ENCODE measurements at places on chromosomes 4 and X.
A peak's percentile ranks its signal among the peaks of the same experiment; 100 is the strongest.

DNA sequence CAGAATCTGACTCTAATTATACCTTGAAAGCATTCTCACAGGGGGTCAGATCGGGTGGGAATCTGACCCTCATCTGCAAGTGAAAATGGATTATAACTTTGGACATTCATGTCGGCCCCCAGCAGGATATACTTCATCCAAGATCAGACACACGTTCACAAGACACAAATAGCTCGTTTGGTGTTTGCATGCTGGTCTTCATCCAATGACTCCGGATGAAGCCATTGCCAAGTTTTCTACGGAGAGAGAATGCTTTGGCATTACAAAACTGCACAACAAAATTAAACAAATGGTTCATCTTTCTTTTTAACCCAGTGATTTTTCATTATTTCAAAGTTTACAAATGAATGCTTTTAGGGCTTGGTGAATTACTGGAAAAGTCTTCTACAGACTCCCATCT lies 105.5 kb downstream of the MID1 start:
- no peak for DNase-seq

- peak; percentile 1 for DNase-seq
These were observed 1.4 kb upstream of the SERPINA7 start for GRCh38 chrX:106039920-106040319.

- no peak for DNase-seq
These were observed 26.6 kb upstream of the MAML3 start for GRCh38 chr4:140180577-140180976.

DNA sequence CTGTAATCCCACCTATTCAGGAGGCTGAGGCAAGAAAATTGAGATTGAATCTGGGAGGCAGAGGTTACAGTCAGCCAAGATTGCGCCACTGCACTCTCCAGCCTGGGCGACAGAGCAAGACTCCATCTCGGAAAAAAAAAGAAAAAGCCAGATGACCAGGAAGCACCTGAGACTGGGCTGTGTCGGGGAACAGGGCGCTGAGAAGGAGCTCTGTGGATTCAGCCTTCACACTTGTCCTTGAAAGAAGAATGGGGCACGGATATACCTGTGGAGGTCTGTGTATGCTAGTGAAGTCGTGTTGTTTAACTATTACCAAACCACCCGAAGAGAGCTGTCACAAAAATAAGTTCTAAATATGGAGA lies 39.3 kb upstream of the TADA2B start:
- no peak for DNase-seq

GRCh38 chr4:94527556-94528233 lies 76.0 kb downstream of the PDLIM5 start:
- DNase-seq: no peak

DNA sequence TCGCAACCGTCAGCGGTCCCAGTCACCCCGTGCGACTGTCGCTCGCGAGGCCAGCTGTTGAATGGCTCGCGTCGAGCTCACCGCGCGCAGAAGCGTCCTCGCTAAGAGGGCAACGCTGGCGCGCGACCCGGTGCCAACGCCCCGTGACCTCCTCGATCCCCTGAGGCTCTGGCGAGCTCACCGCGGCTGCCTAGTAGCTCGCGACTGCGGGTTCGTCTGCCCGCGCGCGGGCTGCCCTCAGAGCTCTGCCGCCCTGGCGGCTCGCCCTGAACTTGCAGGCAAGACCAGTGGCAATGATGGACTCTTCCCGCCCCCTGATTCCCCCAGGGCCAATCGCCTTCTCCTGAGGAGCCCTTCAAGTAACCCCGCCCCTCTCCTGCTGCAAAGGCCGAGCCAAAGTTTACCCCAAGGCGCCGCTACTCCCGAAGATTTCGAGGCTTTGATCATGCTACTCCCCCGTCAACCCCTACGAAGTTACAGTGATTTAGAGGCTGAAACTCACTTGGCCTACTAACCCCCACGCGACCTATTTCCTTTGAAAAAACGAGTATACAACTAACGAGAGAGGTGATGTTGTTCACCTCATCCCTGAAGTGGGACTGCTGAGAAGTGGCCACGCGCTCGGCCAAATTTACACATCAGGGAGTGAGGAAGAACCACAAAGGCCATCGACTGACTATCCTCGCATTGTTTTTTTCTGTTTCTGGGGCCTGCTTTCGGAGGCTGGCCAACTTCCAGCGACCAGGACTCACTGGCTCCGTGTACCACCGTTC lies 37.5 kb downstream of the PGRMC1 start:
- DNase-seq: no peak

GRCh38 chrX:100409610-100410590 lies at the start of gene PCDH19:
Gene PCDH19 (minus strand): TSS chrX:100410273. CDS start chrX:100408597, 1,676 bp downstream.
- DNase-seq: no peak

DNA sequence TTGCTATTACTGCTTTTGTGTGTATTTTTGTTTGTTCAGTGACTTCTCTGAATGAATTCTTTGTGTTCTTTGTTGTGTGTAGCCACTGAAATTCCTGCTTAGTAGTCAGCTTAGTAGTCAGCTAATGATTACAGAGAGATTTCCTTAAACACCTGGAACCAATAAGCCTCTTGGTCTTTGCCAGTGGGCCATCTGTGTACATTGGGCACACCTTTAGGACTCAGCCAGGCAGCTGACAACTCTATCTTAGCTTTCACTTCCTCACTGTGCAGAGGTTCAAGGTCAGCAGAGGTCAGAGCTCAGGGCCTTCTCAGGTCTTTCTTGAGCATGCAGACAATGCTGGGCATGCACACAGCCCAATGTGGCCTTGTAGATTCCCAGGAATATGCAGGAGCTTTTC lies 59.3 kb downstream of the RWDD4 start:
- no peak for DNase-seq

GRCh38 chr4:15003401-15003890 lies 1.2 kb downstream of the CPEB2 start:
- no peak for DNase-seq

DNA sequence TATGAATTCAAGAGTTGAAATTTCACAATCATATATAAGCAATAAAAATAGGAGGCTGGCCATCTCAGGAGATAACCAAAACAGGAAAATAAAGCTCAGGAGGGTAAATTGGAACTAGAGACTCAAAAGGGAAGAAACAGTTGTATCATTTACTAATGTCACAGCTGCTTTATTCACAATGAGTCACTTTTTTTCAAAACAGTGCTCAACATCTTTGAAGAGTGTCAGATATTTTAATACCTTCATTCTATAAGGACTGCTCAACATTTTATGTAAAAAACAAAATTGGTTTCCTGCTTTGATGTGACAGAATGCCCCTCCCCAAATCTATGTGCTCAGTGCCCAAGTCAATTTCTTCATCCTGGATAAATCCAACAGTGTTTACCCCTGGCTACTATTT lies 97.7 kb downstream of the DDX60 start:
- DNase-seq: peak; percentile 4

GRCh38 chrX:71420686-71421085 lies 54.5 kb downstream of the TAF1 start:
- DNase-seq: no peak

- DNase-seq: no peak
These were observed 3.9 kb upstream of the PDE6B start for GRCh38 chr4:621296-622070.

DNA sequence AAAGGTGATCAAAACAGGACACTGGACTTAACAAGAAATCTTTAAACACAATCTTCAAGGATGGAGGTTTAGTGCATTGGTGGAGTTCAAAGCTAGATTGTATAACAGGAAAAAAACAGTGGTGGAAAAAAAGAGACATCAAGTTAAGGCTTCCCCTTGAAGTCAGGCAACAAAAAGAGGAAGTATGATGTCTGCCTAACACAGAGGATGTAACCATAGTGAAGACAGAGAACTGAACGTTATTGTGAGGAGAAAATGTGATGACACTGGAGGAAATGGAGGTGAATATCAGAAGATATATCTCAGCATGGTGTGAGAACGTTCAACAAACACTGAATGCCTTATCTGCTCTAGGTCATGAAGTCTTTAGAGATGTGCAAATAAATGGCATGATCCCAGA lies 192.4 kb upstream of the AR start:
- no peak for DNase-seq

GRCh38 chr4:186932631-186933187 lies 209.1 kb upstream of the FAT1 start:
- peak; percentile 43 for DNase-seq

DNA sequence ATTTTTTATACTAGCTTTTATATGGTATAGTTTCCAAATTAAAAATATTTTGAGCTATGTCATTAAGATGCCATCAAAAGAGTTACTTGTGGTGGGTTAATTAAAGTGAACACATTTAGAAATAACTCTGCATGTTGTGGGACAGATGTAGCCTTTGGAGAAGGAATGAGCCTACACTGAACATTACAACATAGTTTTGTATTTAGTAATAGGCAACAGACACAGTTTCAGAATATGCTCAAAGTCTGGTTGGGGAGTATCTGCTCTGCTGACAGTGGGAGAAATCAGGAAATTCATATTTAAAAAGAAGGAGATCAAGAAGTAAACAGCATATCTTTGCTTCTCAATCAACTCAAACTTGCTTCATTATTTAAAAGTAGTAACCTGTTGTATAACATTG lies 23.7 kb downstream of the EMCN start:
- no peak for DNase-seq

- peak; percentile 31 for DNase-seq
These were observed at the start of gene TMPRSS11E for GRCh38 chr4:68447201-68447600. Gene TMPRSS11E (plus strand): TSS chr4:68447463. CDS start chr4:68447513, 50 bp downstream.

GRCh38 chr4:91611782-91612181 lies 692.0 kb upstream of the GRID2 start:
- DNase-seq: no peak

GRCh38 chrX:154840856-154841255 lies 6.4 kb upstream of the SMIM9 start:
- peak; percentile 43 for DNase-seq

DNA sequence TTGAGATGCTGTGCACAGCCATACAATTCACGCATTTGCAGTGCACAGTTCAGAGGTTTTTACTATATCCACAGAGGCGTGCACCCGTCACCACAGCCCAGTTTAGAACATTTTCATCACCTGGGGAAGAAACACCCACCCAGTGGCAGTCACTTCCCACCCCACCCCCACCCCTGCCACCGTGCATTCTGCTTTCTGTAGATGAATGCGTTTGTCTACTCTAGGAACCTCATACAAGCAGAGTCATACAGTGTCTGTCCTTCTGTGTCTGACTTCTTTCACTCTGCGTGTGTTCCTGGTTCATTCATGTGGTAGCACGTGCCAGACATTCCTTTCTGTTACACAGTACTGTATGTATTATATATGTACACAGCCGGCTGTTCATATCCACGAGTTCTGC lies 122.8 kb downstream of the TBL1X start:
- no peak for DNase-seq

GRCh38 chrX:24741330-24741729 lies 47.6 kb downstream of the POLA1 start:
- DNase-seq: no peak

GRCh38 chr4:164501074-164501473 lies 252.9 kb upstream of the SMIM31 start:
- peak; percentile 17 for DNase-seq

- DNase-seq: no peak
These were observed 132.7 kb upstream of the TTC29 start for GRCh38 chr4:147078362-147078761.

DNA sequence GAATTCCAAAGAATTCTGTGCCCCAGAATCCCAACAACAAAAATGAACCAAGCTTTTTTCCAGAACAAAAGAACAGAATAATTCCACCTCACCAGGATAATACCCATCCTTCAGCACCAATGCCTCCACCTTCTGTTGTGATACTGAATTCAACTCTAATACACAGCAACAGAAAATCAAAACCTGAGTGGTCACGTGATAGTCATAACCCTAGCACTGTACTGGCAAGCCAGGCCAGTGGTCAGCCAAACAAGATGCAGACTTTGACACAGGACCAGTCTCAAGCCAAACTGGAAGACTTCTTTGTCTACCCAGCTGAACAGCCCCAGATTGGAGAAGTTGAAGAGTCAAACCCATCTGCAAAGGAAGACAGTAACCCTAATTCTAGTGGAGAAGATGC lies 161.6 kb downstream of the AFF2 start:
- no peak for DNase-seq

DNA sequence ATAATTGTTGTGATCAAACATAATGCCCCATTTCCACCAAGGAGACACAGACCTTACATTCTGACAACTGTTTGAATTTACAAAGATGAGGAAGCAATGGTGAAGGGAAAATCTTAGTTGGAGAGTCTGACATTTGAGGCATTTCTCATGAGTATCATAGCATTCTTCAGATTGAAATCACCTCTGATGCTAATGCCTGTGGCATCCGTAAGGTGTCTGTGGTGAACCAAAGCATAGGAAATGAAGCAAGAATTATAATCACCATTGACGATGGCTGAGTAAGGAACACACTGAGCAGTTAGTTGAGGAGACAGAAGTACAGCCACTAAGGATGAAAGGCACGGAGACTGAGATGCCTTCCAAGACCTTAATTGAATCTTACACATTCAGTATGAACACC lies 575.7 kb downstream of the TRIML1 start:
- peak; percentile 80 for DNase-seq

GRCh38 chrX:32533848-32534247 lies 677.5 kb downstream of the DMD start:
- DNase-seq: no peak

DNA sequence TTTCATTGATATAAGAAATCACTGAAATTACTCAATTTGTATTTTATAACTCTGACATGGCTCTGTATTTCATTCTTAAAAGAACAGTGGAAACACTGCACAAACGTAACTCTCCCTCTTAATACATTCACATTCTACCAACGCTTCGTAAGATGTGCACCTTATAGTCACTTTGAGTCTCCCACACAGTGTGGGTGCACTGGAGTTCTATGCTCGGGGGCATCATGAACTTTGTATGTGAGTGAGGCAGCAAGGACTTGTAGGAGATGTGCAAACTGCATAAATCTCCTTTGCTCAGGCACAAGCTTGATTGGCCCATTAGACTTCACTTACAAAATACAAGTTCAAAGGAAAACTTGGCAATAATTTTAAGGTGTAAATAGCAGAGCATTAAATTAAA lies 2385.0 kb upstream of the TENM3 start:
- DNase-seq: no peak

GRCh38 chr4:149101649-149102048 lies 659.4 kb upstream of the NR3C2 start:
- DNase-seq: no peak

GRCh38 chr4:155684892-155685541 lies 18.4 kb downstream of the GUCY1A1 start:
- no peak for DNase-seq
